ENCODE measurements at places on chromosomes 5 and 9.
A peak's percentile ranks its signal among the peaks of the same experiment; 100 is the strongest.

- no peak for DNase-seq
Measured at GRCh38 chr5:136364307-136364706, 1.0 kb downstream of the TRPC7 start.

DNA sequence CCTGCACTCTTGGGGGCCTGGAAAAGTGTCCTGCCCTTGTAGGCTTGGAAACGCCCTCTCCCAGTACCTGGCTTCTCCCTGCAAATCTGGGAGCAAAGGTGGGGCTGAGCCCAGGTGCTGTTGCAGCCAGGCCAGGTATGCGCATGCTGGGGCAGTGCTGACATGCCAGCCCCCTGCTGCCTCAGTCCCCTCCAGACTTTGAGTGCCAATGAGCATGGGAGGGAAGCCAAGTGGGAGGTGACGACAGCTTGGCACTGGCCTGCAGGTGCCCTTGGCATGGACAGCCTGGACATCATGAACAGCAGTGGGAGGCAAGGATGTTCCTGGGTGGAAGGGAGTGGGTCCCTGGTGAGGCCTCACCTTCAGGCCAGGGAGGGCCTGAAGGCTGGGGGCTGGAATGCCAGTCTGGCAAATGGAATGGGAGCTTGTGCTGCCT is 1494.4 kb upstream of the NUDT12 start:
- no peak for DNase-seq

GRCh38 chr5:53302529-53302928 is 177.9 kb upstream of the FST start:
- no peak for DNase-seq

GRCh38 chr5:133990396-133990795 is 14.4 kb downstream of the VDAC1 start:
- no peak for DNase-seq

DNA sequence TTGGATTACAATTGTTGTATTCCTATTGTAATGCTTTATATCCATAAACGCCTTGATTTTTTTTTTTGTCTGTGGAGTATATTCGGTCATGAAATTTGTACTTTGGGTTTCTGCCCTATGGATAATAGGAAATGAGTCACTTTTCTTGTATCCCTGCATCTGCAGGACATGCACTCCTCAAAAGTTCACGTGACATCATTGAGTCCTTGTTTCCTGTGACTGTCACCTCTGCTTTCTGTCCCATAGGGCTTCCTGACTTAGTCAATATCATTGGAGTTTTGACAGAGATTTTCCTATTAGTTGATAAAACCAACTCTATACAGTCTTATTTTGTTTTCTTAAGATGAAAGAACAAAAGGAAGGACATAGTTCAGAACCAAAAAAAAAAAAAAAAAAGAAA is 356.3 kb downstream of the MAT2B start:
- no peak for DNase-seq

DNA sequence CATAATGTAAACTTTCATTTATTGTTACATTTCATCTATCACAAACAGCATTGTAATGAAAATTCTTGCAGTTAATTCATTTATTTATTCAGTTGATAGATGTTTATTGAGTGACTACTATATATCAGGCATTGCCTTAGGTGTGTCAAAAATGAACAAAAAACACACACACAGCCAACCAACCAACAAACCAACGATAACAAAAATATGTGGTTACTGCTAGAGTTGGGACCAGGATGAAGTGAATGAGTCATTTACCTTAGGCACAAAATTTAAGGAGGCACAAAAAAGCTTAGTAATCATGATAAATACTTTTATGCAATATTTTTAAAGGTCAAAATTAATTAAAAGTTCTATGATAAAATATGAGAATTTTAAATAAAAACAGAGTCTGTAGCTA is 223.4 kb downstream of the CSNK1G3 start:
- DNase-seq = no peak

- no peak for DNase-seq
Measured at GRCh38 chr9:122262073-122262472, 2.6 kb downstream of the RBM18 start.

DNA sequence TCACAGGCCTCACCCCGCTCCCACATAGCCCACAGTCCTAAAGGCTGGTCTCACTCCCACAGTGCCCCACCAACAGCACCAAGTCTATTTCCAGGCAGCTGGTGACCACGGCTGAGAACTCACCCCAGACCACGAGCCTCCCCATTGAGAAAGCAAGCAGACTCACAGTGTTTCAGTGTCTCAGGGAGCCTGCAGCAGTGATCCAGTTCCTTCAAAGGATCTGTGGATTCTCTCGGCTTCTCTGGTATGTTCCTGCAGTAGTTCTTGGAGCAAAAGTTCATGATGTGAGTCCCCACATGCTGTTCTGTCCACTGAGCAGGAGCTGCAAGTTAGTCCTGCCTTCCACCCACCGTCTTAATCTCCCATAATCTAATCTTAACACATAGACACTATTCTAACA is 185.3 kb upstream of the CDH6 start:
- DNase-seq = no peak

- no peak for DNase-seq
Measured at GRCh38 chr9:124786881-124787573, 10.1 kb downstream of the OLFML2A start.

- DNase-seq = peak; percentile 13
Measured at GRCh38 chr5:143063175-143063970, 293.2 kb downstream of the ARHGAP26 start.

GRCh38 chr5:102857076-102857818 is 102.1 kb downstream of the PAM start:
- no peak for DNase-seq

DNA sequence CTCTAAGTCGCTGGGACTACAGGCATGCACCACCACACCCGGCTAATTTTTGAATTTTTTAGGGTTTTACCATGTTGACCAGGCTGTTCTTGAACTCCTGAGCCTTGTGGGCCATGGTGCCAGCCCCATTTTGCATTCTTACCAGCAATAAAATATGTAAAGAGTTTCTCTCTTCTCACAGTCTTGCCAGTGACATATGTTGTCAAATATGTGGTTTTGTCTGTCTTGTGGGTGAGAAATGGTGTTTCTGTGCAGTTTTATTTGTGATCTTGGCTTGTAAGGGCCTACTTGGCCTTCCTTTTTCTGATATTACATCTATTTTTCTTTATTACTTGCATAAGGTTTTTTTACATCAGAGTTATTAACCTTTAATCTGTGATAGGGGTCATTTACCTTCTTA is 47.1 kb downstream of the SPIN1 start:
- DNase-seq = no peak

DNA sequence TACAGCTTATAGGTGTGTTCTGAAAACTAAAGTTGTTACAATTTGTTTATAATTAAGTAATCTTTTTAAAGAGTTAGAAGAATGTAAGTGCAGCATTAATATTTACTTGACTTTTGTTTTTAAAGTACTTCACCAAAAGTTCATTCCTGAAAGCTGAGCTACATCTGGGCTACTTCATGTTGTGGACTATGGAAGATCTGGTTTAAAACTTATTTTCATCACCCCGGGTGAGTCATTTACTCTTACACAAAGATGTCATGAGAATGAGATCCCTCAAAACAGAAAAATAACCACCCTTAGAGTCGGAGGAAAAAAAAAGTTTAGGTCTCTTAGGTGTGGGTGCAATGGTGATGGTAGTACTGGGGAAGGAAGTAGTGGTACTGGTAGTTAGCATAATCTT is 5.1 kb downstream of the POU5F2 start:
- no peak for DNase-seq

DNA sequence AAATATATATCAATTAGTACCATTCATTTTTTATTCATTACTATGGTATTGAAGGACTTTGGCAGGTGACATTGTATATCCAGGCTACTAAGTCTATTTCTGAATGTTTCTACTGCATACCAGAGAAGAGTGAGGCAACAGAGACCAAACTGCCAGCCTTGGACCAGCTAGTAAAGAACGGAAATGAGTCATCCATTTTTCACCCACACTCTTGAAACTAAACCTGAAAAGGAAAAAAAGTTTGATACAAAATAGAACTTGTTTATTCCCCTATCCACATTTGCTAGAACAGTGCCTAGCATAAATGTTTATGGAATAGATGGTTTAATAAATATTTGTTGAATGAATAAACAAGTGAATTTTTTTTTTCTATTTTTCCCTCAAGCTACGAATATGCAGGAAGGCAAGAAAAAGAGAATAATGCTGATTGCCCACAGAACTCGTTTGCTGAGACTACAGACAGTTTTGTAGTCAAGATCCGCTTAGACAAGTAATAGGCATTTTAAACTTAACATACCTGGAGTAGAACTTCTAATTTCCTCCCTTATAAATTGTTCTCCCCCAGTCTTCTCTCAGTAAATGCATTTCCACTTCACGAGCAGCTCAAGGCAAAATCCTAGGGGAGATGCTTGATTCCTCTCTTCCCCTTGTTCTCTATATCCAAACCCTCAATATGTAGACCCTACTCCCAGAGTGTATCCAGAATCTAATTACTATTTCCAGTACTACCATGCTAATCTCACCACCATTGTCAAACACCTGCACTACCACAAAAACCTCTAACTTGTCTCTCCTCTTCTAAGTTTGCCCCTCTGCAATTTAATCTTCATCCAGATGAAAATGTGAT is 146.2 kb upstream of the RASA1 start:
- no peak for DNase-seq

- no peak for DNase-seq
Measured at GRCh38 chr5:90410178-90410762, 714 bp upstream of the CETN3 start.

GRCh38 chr5:75337366-75338021 is 474 bp downstream of the HMGCR start:
- DNase-seq = no peak

DNA sequence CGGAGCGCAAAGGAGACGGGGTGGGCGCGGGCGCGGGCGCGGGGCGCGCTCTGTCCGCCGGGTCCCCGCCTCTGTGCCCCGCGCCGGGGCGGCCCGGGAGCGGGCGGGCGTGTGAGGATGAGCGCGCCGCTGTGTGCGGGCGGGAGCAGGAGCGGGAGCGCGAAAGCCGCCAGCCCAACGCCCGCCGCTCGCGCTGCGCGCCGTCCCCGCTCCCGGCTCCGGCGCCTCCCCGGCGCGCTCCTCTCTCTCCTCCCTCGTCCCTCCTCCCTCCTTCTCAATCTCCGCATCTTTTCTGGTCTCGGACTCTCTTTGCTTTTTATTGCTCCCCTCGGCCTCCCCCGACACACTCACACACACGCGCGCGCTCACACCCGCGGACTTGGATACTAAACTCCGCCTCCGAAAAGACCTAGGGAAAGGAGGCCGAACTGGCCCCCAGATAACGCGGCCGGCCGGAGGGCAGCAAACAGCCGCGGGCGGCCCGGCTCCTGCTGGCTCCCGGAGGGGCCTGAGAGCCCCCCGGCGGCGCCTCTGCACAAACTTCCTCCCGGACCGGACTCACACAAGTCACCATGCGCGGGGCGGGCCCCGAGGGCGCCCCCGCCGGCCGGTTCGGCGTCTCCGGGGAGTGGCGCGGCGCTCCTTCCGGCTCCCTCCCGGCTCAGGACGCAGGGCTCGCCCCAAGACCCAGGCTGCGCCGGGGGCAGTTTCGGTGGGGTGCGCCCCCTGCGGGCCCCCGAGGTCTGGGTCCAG is at the start of gene FIBCD1:
FIBCD1 (minus strand) TSS at position 596 of the 753 bp plus-strand sequence. CDS start 640 bp downstream, outside the sequence.
- no peak for DNase-seq

DNA sequence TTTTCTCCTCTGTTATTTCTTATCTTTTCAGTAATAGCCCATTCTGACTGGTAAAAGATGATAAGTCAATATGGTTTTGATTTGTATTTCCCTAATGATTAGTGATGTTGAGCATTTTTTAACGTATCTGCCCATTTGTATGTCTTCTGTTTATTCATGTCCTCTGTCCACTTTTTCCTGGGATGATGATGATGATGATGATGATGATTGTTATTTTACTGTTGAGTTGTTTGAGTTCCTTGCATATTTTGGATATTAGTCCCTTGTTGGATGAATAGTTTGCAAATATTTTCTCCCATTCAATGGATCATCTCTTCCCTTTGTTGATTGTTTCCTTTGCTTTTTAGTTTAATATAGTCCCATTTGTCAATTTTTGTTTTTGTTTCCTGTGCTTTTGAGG is 27.0 kb downstream of the UTP15 start:
- DNase-seq = no peak

- DNase-seq = peak; percentile 2
Measured at GRCh38 chr5:148179234-148179824, 11.0 kb downstream of the SPINK14 start.

GRCh38 chr5:68285851-68286611 is 70.5 kb downstream of the PIK3R1 start:
- DNase-seq = no peak

GRCh38 chr9:97853844-97854695 is 1.0 kb downstream of the FOXE1 start:
- peak; percentile 56 for DNase-seq

DNA sequence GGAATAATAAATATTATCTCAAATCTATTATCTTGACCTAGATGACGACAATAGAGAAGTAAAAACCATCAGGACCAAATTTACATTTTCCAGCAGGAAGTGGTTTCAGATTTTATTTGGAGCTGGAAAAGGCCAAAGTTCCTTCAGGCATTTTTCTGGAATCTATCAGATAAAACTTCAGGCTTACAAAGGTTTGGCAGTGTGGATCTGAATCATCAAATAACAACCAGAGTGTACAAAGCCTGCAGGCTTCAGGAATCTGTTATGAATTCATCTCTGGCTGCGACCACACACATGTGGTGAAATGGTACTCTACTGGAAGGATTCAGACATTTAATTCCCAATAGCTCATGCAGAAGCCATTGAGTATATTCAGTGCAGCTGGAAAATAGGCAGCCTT is 726.4 kb upstream of the GRAMD2B start:
- DNase-seq = no peak

GRCh38 chr5:37211661-37212060 is 37.5 kb downstream of the CPLANE1 start:
- DNase-seq = no peak

- no peak for DNase-seq
Measured at GRCh38 chr9:16450043-16450442, 420.4 kb downstream of the BNC2 start.

GRCh38 chr9:21741151-21741550 is 61.3 kb upstream of the MTAP start:
- no peak for DNase-seq

- DNase-seq = no peak
Measured at GRCh38 chr5:69034898-69035297, 58.9 kb upstream of the SLC30A5 start.

GRCh38 chr9:81073821-81074220 is 615.5 kb downstream of the TLE1 start:
- no peak for DNase-seq

GRCh38 chr5:111853748-111854147 is 96.8 kb upstream of the NREP start:
- DNase-seq = peak; percentile 11

DNA sequence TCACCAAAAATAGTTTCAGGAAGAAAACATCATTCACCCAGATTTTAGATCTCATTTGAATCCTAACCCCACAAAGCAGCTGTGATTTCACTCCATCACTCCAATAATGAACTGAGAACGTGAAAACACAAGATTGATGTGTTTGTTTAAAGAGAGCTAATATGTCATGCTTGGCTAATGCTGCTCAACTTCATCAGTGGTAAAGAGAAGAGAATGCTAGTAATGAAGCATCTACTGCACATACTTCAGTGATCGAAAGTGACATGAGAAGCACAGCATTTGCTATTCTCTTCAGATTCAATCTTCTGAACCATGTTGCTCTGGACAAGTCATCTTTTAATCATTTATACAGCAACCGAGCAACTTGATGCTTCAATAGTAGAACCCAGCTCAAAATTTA is 874.7 kb downstream of the EFNA5 start:
- DNase-seq = no peak

GRCh38 chr9:96858018-96858573 is 3.8 kb upstream of the ZNF782 start:
- no peak for DNase-seq

GRCh38 chr5:179964015-179964414 is 56.3 kb upstream of the TBC1D9B start:
- no peak for DNase-seq
